ENCODE measurements at places on chromosomes 4 and X. TPM values are rescaled to one million over a fixed set of nuclear protein-coding genes. Genes with fewer than 3 reads are reported as not detected.

DNA sequence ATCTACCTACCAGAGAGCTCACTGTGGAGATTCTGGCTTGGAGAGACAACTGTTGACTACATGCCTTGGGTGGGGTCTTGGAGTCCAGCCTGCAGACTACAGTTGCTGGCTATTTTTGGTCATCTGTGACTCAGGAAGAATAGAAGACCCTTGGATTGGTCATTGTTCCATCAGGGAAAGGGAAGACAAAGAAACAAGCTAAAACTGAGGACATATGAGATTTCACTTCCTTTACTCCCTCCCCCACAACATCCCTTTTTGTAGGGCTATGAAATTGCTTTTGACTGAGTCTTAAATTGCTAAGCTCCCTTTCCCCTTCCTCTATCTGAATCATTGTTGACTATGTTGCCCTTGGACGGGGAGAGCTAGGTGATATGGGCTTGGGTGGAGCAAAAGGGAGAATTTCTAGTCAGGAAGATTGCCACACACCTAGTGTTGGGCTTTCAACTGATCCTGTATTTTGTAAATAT, 11.7 kb downstream of the MSN start:
- no peak for DNase-seq

DNA sequence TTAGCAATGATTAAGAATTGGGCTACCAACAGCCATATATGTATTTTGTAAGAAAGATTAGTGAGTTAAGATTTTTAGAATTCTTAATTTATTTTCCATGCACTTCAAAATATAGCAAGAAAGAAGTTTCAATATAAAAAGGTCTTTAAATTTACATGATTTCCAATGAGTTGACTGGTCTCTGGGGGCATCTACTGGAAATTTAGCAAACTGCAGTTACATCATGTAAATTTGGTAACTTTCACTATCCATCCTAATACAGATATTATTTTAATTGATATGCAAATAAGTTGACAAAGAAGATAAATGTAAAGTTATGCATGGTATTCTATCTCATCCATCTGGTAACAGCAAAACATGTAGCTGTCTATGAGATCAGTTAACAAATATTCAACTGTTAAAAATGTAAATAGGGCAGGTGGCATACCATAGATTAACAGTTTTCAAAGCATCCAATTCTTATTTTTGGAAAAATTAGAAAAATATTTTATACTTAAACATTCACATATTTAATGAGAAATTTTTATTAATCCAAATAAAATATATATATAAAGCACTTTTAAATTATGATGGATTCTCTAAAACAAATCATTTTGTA, 29.1 kb downstream of the TTC29 start:
- DNase-seq, result no peak

DNA sequence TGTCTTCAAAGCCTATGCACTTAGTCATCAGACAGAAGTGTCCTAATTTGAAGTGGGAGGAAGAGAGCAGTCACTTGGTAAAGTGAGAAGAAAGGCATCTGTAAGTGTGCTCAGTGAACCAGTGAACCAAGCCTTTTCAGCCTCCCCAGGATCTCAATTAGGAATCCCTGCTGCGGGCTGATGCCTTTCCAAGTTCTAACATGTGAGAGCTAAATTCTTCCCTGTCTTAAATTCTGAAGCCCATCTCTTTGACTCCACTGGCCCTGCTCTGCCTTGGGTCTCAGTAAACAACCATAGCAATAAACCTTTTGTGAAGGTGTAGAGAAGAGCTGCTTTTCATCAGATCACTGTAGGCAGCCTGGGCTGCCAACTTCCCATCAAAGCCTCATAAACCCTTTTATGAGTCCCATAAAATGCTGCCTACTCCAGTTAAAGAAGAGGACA, 701.2 kb upstream of the LCORL start:
- DNase-seq, result no peak

GRCh38 chr4:37726666-37727065, 40.5 kb upstream of the RELL1 start:
- DNase-seq, result no peak

- no peak for DNase-seq
Measured at GRCh38 chr4:154024097-154024694, 235.3 kb upstream of the SFRP2 start.

DNA sequence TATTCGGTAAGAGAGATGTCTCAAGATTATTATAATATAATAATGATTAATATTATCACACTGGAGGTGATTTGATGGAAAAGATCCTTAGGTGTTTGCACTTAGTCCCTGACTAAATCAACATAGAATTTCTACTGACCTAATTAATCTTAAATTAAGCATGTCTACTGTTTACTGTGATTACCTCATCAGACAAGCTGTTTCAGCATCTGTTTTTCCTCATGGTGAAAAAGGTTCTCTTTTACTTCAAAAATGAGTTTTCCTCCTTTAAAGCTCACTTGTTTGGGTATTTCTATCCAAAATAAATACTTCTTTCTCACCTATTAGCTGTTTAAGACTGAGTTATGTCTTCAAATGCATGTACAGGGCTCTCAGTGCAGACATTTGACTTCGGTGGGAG, 407.8 kb downstream of the NKX6-1 start:
- DNase-seq, result no peak

GRCh38 chr4:168309781-168310180, 8.8 kb downstream of the DDX60 start:
- no peak for DNase-seq

- DNase-seq, result no peak
Measured at GRCh38 chr4:89253311-89253710, 54.3 kb downstream of the GPRIN3 start.

GRCh38 chrX:115616943-115617563, 56.1 kb downstream of the PLS3 start:
- no peak for DNase-seq

- DNase-seq, result no peak
Measured at GRCh38 chr4:76059750-76060149, 14.8 kb upstream of the ART3 start.

DNA sequence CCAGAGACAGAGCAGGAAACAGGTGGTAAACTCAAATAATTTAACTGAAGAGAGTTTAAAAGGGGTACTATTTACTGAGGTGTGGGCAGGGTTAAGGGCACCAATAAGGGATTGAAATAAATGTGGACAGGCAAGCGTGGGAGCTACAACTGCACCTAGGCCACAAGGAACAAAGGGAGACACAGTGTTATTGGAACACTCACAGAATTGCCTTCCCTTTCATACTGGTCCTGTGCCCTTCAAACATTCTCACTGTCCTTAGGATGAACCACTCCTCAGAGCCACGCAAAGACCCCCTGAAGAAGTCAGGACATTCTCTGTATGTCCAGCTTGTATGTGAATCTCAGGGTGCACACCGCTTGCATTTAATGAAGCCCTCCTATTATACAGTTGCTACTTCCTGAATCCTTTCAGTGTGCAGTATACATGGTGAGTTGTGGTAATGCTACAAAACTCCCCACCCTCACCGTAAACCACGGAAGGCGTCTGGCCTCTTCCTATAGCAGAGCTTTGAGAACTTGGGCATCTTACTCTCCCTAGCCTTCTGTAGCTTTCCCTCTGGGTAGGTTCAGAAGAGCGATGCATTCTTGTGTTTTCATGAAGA, 9.6 kb upstream of the MRPL1 start:
- DNase-seq, result no peak

DNA sequence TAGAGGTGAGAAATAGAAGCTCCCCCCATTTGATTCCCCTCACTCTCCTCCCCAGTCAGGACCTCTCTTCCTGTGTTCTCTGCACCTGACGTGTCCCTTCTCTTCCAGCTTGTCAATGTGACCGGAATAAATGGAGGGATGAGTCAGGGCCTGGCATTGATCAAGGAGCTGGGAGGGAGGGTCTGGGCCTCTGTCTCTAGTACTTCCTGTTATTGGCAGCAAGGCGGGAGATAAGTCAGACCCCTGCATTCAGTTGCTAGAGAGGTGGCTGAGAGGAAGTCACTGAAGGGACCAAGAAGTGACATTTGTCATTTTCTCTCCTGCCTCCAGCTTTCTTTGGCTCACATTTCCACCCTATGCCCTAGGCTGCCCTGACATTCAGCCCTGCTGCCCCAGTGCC, 35.1 kb upstream of the ZNF41 start:
- no peak for DNase-seq

DNA sequence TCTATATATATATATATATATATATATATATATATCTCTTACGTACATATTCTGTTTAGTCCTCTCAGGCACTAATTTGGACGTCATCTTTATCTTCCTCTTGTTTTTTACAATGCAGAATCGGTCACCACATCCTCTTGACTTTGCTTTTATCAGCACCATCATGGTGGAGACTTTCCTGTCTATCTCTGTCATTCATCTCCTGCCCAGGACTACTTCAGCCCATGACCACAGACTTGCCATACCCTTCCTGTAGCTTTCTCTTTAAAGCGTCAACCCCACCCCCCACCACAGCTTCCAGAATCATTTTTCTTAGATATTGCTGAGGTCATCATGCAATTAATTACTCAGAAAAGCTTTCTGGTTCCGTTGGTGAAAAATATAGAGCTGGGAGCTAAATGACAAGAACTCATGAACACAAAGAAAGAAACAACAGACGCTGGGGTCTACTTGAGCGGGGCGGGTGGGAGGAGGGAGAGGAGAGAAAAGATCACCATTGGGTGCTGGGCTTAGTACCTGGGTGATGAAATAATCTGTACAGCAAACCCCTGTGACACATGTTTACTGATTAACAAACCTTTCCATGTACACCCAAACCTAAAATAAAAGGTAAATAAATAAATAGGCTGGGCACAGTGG, 30.5 kb upstream of the PRKX start:
- DNase-seq, result no peak

GRCh38 chr4:160213366-160213765, 1110.5 kb downstream of the RAPGEF2 start:
- no peak for DNase-seq

GRCh38 chr4:55251342-55251741, 94.7 kb upstream of the SRD5A3 start:
- DNase-seq, result no peak

GRCh38 chr4:1211371-1211770, 37.6 kb downstream of the CTBP1 start:
- no peak for DNase-seq

DNA sequence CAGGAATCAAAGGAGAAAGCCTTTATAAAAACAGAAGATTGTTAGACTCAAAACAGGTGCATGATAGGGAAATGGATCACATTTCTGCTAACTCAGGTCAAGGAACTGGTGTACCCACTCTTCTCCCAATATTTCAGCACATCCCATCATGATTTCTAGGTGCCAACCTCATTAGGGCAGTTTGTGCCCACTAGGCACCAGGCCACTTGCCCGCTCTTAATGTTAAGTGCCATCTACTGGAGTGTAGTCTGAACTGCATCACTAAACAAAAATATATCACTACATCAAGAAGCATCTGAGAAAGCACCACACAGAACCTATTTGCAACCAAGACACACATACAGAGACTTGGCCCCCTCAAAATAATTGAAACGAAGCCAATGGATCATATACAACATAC, 140.4 kb upstream of the GRID2 start:
- DNase-seq, result no peak

DNA sequence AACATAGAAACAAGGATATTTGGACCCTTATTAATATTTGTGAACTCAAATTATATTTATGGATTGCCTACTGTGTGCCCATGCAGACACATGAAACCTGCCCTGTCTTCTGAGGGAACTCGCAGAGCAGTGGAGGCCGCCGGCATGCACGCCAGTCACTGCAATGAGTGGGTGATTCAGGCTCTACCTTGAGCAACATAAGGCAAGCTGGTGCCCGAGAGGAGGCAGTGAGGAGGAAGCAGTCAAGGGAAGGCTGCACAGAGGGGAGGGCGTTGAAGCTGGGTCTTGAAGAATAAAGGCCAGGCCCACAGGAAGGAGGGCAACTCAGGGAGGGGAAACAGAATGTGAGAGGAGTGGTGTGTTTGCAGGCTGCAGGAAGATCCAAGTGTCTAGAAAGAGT, 52.8 kb downstream of the PPEF2 start:
- DNase-seq, result no peak

- no peak for DNase-seq
Measured at GRCh38 chrX:12986164-12986779, 11.4 kb downstream of the TMSB4X start.

DNA sequence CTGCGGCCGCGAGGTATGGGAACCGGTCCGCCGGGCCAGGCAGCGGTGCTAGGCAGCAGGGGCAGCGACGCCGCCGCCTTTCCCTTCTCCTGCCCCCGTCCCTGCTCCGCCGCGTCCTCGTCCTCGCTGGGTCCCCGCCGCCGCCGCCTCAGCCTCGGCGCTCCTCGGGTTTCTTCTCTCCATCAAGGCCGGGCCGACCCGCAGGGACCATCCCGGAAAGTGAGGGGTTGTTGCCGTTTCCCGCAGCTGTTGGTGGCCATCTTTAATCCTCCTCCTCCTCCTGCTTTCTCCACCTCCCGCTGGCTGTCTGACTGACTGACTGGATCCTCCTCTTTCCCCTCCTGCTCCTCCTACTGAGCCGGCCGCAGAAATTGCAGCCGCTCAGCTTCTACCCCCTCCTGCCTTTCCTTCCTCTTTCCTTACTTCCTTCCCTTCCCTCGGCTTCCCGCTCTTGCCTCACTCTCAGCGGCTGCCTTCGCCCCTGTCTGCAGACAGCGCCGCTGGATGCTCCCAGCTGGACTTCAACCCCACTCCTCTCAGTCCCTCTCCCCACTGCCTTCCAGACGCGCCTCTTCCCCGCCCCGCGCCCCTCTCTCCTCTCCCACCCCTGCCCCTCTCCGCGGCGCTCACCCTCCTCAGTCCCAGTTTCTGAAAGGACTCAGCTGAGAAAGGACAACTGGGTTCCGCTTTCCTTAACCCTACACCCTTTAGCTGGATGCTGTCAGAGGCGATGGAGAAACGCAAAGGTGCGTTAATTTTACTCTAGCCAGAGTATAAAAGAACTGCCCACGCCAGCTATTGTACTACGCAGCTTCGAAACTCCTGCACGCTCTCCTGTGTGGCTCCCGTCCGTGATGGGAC, at the start of gene WDFY3:
Gene WDFY3, minus strand, starts transcription at position 309 of the 861 bp plus-strand sequence. CDS start 106,099 bp downstream, outside the sequence.
- DNase-seq, result peak; percentile 92

DNA sequence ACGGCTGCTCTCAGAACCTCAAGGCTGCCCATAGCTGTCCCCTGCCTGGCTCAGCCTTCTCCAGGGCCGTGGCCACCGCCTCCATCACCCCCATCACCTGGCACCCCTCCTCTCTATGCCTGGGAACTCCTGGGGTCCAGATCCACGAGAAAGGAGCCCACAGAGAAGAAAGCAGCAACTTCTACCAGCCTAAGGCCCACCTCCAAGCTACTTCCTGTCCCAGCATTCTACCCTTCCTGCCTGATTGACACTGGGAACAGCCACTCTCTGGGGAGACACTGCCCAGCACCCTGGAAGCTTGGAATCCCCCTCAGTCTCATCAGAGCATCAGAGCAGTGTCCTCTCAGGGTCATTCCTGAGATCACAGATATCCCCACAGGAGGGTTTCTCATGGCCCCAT, 36.9 kb upstream of the PROM1 start:
- DNase-seq, result no peak

- no peak for DNase-seq
Measured at GRCh38 chr4:153211986-153212728, 7.9 kb downstream of the TRIM2 start.

TMEM156 gene
- total RNA-seq, result 0.99 TPM

HSPA4L gene
- 5.6 TPM for total RNA-seq

SLC2A9 gene
- 67.5 TPM for total RNA-seq

RXFP1 gene
- total RNA-seq, result 0.10 TPM

EDNRA gene
- total RNA-seq, result 15.4 TPM

DSPP gene
- total RNA-seq, result not detected

CHIC2 gene
- 22.8 TPM for total RNA-seq
